ENCODE measurements at places on chromosomes 16 and 17.

DNA sequence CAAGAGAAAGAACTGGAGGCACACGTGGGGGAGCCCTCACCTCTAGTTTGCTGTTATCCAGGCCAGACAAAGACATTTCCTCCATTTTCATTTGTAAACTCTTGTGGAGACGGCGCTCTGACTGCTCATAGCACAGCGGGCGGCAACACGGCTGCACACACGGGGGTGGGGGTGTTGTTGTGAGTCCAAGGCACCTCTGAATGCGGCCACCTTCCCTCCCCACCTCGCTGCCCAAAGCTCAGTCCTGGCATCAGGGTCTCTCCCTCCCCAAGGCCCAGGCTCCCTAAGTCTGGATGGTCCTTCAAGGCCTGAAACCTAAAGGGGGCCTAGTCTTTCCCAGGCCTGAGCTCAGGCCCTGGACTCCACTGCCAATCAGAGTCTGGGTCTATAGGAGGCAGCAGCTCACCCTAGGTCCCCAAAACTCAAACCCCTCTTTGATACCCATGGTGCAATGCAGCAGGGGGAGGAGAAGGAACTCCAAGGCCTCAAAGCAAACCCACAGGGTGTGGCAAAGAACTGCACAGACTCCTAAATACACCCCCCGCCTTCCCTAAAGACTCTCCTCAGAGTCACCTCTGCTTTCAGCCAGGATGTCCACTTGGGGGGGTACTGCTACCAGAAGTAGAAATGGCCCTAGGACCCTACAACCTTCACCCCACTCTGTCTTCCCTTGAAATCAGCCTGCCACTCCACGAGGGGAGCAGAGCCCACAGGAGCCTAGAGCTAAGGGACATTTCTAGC, 1.5 kb downstream of the ATXN7L3 start:
- no peak for DNase-seq

GRCh38 chr16:70800781-70801480, at the start of gene VAC14:
TSS of gene VAC14 (minus strand) at chr16:70801158. CDS start at chr16:70800900, 258 bp downstream.
- DNase-seq = no peak

DNA sequence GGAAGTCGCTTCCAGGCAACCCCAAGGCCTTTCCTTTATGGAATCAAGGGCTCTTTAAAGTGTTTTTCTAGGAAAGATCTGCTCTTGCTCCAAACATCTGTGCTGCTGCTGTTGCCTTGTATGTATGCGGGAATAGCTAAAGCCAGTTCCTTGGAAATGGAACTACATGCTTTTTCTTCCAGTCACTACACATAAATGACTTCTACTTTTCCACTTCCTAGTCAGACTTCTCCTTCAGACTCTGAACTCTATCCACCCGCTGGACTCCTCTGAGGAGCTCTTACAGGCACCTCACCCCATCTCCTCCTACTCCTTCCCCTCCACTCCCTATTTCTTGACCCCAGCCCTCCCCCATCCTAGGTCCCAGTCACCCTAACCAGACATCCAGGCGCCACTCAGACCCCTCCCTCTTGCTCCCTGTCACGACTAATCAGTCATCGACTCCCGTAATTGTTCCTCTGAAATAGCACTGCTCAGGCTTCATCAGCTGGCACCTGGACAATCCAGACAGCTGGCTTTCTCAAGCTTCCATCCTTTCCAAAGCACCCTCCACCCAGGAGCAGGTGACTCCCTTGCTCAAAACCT, 15.0 kb upstream of the PEMT start:
- no peak for DNase-seq

DNA sequence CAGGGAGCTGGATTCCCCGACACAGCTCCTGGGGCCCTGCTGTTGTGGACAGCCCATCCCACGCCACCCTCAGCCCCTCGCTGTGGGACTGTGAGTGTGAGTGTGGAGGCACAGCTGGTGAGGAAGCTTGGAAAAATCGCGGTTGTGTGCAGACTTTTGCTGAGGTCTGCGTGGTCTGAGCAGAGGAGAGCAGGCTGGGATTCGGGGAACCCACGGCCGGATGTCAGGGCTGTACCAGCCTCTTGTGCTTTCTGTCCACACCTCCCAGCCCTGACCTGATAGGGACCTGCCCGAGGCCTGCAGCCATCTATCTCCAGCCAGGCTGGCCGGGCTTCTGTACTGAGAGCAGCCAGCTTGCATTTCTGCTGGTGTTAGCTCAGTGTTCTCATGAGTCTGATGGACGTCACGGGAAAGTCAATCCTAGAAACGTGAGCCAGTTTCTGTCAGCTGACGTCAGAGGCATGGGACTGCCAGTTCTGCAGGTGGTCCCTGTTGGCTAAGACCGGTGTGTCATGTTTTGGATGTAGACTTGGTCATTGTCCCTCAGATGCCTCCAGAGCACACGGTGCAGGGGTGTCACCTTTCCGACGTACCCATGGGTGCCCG, 72.8 kb upstream of the ZNF750 start:
- no peak for DNase-seq

DNA sequence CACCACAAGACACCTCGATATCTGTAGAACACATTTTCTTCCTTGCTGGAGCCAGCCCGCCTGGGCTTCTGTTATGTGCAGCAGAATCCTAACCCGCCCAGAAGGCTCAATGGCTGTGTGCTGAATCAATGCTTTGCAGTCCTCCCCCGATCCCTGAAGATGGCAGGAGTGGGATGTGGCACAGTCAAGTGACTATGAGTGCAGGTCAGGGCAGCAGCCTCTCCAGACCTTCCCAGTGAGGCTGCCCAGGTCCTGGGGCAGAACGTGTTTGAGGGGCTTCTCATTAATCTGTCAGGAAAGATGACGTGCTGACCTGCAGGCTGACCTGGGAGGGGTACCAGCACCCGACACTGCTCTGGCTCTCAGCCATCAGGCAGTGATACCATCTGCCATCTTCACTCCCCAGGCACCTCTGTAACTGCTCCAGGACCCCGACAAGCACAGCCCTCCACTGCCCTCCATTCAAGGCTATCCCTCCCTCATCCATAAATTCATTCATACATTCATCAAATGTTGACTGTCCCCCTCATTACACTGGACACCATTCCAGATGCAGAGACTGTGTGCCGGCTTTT, 35.2 kb downstream of the LRRC75A start:
- DNase-seq = no peak

DNA sequence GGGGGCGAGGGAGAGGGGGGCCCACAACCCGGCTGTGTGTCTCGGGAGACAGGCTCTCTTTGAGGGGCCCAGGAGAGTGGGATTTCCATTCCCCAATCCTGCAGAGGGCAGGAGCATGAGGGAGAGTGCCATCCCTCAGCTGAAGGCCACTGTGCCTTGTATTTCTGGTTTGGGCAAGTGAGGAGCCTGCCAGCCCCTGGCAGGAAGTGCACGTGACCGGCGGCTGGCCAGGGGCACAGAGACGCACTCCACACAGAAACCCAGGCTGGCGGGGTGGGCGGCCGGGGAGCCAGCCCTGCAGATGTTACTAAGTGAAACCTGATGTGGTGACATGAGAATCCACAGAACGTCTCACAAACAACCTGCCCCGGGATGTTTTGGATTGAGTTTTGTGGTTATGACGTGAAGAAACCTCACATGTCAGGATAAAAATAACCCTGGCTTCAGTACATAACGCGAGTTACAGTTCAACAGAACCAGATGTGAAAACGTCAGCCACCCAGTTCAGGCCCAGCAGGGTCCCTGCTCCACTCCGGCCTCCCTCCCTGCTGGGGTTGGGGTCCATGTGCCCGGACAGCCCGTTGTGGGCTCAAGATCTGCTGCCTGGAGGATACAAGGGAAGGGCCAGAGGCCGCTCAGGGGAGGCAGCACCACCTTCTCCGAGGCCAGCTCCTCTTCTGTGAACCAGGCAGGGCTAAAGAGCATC, 51.7 kb upstream of the MTSS2 start:
- DNase-seq = no peak

DNA sequence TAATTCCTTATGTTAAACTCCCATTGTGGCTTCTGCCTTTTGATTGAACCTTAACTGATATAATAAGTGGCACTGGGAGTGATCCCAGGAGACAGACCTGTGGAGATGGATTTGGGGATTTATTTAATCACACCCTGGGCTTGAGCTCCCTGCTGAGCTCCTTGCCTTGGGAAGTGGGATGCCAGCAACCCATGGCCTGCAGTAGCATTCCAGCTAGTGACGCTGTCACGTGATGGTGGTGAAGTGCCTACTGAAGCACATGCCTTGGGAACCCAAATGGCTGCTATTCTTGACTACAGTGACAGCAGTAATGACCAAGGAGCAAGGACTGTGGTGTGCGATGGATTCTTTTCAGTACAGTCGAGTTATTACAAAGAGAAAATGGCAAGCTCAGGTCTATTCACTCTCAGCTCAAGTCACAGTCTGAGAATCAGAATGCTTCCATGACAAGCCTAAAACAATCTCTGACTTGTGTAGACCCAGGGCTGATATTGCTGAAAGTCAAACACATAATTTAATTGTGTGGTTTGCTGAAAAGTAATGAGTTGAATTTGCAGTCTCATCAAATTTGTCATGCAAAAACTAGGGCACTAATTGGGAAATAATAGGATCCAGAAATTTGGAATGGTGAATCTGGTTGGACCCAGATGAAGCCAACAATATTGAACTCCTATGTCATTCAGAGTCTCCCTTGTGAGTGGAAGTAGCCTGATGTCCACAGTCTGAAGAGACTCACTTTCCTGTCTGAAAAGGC, 47.1 kb downstream of the BCL7C start:
- DNase-seq = no peak

- no peak for DNase-seq
Measured at GRCh38 chr16:46618516-46618915, 2.7 kb downstream of the SHCBP1 start.

- no peak for DNase-seq
Measured at GRCh38 chr17:226108-227077, 44.9 kb upstream of the DOC2B start.

DNA sequence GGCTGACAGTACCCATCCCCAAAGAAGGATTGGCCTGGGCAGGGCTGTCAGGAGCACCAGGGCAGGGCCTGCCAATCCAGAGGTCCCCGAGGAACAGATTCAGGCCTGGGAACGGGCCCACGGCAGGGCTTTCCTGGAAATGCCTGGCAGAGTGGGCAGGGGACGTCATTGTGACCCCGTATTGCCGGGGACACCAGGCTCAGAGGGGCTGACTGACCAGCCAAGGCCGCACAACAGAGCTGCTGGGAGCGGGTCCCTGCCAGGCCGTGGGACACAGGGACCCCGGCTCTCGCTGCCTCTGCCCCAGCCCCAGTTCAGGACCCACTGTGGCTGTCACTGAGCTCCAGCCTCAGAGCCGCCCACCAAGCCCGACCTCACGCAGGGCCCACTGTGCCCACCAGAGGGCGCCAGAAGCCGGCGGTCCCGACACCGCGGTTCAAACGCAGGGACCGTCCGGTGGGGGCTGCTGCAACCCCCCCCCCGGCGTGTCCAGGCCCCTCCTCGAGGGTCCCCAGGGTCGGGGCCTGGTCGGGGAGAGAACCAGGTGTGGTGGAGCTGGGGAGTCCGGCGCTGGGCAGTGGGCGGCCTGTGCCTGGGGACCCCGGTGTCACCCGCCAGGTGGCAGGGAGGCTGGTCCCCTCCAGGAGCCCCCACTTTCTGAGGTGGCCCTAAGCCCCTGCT, 15.2 kb upstream of the SSTR5 start:
- no peak for DNase-seq

GRCh38 chr16:19196871-19197270, 28.8 kb downstream of the SYT17 start:
- DNase-seq = no peak

DNA sequence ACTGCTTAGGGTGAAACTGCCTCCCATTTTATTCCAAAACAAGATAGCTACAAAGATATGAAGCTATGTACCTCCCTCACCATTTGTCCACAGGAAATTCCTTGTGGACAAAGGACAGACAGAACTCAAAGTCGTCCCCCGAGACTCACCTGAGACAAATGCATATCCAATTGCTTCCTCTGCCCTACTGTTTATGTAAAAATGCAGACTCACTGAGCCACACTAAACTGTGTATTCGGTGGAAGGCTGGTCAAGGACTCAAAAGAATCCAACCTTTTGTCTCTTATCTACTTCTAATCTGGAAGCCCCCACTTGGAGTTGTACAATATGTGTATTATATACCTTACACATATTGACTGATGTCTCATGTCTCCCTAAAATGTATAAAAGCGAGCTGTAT, 288.0 kb upstream of the ERCC4 start:
- DNase-seq = no peak

GRCh38 chr16:58418601-58419000, 26.3 kb downstream of the GINS3 start:
- peak; percentile 64 for DNase-seq

GRCh38 chr17:55230716-55231115, 34.0 kb upstream of the HLF start:
- DNase-seq = no peak

DNA sequence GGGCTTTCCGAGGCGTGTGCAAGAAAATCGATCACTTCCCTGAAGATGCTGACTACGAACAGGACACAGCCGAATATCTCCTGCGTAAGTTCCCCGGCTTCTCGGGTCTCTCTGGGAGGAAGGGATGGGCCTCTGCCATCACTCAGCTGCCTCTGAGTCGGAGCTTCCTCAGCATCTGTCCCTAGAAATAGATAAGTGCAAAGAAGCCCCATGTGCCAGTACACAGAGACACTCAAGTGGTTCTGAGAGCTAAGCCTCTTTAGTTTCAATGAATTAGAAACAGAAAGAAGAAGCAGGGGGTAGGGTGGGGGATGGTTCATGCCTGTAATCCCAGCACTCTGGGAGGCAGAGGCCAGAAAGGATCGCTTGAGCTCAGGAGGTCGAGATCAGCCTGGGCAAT, 90.6 kb downstream of the CACNG3 start:
- no peak for DNase-seq

GRCh38 chr17:27070836-27071235, 223.1 kb upstream of the WSB1 start:
- no peak for DNase-seq

GRCh38 chr17:69947027-69947759, 127.8 kb upstream of the KCNJ16 start:
- DNase-seq = no peak

DNA sequence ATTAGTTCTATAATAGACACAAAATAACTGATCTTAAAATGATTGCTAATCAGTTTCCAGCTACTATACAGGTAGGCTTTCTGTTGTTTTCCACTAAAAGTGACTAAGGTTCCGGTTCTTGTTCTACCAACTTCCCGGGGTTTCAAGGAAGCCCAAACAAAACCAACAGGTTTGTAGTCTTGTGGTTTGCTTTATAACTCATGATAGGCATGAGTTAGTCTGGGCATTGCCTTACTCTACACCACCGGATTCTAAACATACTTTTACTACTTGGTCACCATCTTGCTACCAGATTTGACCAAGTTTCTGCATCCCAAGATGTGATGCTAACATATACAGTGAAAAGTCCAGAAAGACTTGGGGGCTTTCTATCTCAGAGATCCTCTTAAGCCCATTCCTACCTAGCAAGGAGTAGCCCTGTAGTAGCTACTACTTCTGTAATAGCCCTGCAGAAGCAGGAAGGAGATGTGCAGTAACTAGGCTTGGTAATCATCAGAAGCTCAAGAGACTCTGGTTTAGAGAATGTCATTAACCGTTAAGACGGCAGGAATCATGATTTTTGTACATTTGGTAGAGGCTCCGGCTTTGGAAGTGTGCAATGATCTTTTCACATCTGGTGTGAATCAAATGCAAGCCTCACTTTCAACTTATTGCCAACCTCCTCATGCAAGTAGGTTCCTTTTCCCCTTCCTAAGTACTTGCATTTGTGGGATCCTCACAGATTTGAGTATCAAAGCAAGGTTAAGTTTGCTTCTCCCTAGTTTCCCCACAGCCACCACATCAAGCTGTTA, 1.6 kb downstream of the FAM117A start:
- DNase-seq = no peak

GRCh38 chr16:3501783-3502400, 1.1 kb downstream of the CLUAP1 start:
- DNase-seq = no peak

GRCh38 chr17:83061586-83061985, 17.8 kb upstream of the METRNL start:
- DNase-seq = no peak

Data from HS-27A (cell line).